ENCODE measurements at places on chromosomes 6 and 20.

GRCh38 chr20:61173961-61174725 is 77.9 kb upstream of the CDH4 start:
- no peak for DNase-seq

DNA sequence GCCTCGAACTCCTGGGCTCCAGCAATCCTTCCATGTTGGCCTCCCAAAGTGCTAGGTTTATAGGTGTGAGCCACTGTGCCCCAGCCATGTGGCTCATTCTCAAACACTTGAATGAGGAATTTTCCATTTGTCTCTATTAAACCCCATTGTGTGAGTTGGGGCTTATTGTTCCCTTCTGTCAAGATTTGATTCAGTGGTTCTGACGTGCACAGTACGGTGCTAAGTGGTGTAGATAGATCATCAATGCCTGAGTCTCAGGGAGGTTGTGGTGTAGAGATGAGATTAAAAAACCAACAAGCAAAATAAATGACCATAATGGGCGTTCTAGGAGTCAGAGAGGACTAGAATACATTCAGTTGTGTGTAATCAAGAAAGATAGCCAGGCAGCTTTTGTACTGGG is 335.6 kb downstream of the PRL start:
- no peak for DNase-seq

- no peak for DNase-seq
Measured at GRCh38 chr6:89640804-89641203, 2.3 kb upstream of the LYRM2 start.

DNA sequence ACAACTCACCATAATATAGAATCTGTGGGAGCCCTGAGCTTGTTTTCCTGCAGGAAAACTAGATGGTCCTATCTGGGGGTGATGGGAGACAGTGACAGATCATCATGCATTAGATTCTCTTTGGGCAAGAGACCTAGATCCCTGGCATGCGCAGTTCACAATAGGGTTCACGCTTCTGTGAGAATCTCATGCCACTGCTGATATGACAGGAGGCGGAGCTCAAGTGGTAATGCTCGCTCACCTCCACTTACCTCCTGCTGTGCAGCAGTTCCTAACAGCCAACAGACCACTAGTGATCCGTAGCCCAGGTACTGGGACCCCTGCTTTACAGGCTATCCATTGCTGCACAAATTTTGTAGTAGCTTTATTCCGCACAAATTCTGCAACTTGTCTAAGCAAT is 84.5 kb downstream of the HIVEP2 start:
- no peak for DNase-seq

DNA sequence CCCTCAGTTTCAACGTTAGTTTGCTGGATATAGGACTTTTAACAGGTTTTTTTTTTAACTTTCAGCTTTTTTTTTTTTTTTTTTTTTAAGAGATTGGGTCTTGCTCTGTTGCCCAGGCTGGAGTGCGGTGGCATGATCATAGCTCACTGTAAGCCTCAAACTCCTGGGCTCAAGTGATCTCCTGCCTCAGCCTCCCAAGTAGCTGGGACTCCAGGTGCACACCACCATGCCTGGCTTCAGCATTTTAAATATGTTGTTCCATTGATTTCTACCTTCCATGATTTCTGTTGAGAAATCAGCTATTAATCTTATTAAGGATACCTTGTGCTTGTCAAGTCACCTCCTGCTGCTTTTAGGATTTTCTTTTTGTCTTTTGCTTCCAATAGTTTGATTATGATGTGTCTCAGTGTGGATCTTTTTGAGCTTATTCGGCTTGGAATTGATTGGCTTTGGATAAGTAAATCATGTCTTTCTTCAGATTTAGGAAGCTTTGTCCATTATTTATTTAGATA is 52.0 kb downstream of the CDYL start:
- no peak for DNase-seq

DNA sequence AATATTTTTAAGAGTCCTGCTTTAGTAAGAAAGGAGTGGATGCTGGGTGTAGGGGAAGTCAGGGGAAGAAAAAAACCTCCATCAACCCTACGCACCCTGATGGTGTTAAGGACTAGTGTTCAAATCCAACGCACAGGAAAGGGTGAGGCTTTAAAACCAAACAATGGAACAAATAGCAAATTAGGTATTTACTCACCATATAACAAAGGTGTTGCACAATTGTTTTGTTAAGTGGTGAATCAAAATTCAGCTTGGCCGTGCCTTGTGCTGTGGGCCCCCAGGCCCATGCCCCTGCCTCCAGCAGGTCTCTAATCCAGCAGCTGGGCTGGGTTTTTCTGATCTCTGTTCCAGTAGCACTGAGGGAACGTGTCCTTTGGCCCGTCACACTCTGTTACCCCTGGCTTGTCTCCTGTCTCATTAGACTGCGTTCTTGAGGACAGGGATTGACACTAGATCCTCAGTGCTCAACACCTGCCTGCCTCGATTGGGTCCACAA is 11.8 kb downstream of the FAM83D start:
- no peak for DNase-seq
